ENCODE measurements at places on chromosomes 5 and 9.

GRCh38 chr5:78925129-78925876 is 59.8 kb downstream of the ARSB start:
- DNase-seq: no peak

- no peak for DNase-seq
Measured at GRCh38 chr9:97704345-97704677, 7.2 kb upstream of the XPA start.

DNA sequence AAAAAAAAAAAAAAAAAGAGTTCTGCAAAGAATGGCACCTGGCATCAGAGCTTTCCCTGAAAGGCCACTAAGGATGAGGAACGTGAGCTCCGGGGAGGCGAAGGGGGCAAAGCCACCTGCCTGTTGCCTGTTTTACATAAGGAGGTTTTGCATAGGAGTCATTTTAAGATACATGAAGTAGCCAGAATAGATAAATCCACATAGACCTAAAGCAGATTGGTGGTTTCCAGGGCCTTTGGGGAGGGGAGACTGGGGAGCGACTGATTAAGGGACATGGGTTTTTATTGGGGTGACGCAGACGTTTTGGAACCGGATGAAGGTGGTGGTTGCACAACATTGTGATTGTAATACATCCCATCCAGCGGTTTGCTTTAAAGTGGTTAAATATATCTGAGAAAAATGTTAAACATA is 7.1 kb downstream of the NEK6 start:
- DNase-seq: no peak

GRCh38 chr5:53211799-53212198 is 102.2 kb upstream of the MOCS2 start:
- DNase-seq: no peak

GRCh38 chr5:95836544-95836943 is 14.0 kb upstream of the GLRX start:
- no peak for DNase-seq

DNA sequence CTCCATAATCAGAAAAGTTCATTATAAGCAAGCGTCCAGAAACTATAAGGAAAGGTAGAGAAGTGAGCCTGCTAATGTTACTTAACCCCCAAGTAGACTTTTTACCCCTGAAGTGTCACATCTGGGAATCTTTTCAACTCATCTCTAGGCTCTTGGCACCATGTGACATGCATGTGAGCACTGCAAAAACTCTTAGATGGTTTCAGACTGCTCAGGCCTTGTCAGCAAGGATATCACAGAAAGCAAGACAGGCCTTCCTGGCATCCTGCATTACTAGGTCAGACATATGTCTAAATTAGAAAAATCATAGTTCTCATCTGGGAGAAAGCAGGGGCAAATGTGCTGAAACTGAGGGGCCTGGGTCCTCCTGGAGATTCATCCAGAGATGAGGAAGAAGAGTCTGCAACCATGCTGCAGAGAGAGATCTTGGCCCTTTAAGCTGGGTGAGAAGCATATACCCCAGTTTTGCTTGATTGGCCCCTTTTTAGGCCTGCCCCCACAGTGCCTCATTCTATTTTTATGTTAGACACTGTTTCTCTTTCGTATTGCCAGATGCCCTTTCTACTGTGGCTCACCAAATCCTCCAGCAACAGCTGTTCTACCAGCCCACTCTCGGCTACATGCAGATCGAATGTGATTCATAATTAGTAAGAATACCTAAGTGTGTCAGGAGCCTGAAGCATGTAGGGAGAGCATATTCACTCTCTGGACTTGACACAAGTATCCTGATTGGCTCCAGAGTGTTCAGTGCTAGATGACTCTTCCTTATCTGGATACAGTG is 19.0 kb downstream of the TMEM8B start:
- no peak for DNase-seq

GRCh38 chr5:125928663-125929062 is 494.5 kb upstream of the GRAMD2B start:
- DNase-seq: no peak

DNA sequence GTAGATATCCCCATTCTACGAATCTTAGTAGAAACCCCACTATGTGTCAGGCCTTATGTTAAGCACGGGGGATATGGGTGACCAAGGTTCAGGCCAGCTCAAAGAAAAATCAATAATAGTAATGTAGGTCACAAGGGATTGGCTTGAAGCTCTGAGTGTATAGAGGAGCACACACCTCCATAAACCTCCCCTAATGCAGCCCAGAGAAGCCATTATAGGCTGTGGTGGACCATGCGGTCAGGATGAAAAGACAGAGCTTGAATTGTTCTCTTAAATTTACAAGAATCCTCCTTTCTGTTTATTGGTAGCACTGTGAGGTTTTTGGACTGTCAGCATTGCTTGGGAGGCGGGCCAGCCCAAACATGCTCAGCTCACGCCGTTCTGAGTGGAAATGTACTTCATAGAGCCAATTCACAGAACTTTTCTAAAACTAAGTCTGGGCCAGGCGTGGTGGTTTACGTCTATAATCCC is 9.1 kb downstream of the PDE6A start:
- no peak for DNase-seq

- DNase-seq: no peak
Measured at GRCh38 chr9:92980085-92980745, 32.9 kb downstream of the FGD3 start.

- peak; percentile 60 for DNase-seq
Measured at GRCh38 chr5:36728697-36729543, 122.5 kb downstream of the SLC1A3 start.

DNA sequence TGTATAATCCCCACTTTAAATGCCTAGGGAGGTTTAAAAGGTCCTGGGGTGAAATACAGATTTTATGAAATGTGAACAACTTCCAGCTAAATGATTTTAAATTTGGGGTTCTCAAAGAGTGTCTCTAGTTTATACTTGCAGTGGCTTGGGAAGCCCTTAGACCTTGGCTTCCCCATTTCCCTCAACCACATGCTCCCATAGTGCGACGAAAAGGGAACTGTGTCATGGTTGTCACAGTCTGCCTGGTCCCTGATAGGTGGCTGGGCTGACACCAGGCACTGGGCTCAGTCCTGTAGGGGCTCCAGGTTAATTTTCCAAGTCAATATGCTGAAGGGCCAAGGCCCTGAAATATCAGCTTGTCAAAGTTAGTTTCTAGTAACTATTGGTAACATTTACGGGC is 10.4 kb upstream of the CXCL14 start:
- no peak for DNase-seq

GRCh38 chr5:145464171-145464570 is 371.0 kb downstream of the PRELID2 start:
- DNase-seq: no peak

DNA sequence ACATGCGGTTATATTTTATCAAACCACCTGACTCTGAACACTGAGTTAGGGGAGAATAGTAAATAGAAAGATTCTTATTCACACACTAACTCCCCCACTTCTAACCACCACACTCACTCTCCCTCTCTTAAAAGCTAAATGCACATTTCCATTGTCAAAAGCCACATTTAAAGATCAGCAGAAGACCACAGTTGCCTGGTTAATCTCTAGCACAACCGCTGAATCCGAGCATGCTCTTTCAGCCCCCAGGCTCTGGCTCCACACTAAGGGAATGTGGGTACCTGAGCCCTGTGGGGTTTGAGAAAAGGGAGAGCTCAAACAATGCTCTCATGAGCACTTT is 35.7 kb downstream of the PFDN1 start:
- DNase-seq: no peak

- no peak for DNase-seq
Measured at GRCh38 chr5:73641811-73642210, 15.8 kb downstream of the ARHGEF28 start.

- DNase-seq: no peak
Measured at GRCh38 chr9:137088121-137088520, 1.3 kb downstream of the MAN1B1 start.

DNA sequence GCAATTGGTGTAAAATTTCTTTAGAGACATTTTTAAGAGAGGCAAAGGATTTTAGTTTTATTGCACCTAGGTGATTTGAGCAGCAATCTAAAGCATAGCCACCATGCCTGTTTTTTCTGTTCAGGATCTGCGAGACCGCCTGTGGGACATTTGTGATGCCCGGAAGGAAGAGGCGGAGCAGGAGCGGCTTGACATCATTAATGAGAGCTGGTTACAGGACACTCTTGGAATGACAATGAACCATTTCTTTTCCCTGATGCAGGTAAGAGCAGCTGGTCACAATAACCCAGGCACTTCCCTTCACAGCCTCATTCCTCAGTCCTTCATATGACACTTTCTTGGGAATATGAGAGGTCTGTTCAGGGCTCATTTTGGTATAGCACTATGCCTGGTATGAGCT is 103.2 kb upstream of the IL7R start:
- no peak for DNase-seq

GRCh38 chr5:15835514-15835913 is 335.5 kb downstream of the FBXL7 start:
- DNase-seq: no peak

DNA sequence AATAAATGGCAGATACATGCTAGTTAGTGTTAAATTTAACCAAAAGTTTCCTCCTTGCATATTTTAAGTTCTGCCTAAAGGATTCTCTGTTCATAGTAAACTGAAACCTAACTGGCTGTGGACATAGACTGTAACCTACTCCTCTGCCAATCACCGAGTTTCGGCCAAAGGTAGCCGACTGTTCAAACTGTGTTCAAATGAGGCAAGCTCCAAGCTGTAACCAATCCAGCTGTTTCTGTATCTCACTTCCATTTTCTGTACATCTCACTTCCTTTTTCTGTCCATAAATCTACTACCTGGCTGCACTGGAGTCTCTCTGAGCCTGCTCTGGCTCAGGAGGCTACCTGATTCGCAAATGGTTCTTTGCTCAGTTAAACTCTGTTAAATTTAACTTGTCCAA is 44.1 kb downstream of the KCNV2 start:
- no peak for DNase-seq

- DNase-seq: no peak
Measured at GRCh38 chr9:135487281-135488012, 7.9 kb downstream of the PPP1R26 start.

- no peak for DNase-seq
Measured at GRCh38 chr9:134913713-134914500, 3.8 kb downstream of the FCN1 start.

DNA sequence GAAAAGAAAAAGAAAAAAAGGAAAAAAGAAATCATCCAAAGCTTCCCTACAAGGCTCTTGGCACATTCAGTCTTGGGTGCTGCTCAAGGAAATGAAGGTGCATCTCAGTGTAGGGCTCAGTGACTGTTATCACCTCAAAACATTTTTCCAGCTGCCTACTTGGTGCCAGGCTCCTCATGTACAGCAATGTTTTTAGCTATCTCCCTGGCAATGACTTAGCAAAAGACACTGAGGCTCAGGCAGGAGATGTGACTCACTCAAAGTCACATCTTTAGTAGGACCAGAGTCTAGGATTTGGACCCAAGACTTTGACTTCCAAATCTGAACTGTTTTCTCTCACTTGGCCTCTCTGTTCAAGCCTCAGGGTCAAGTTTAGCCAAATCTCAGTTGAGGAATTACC is 264.2 kb downstream of the CRB2 start:
- no peak for DNase-seq

GRCh38 chr9:138096519-138096845 is 218.9 kb downstream of the CACNA1B start:
- no peak for DNase-seq

GRCh38 chr9:97651646-97652045 is 18.0 kb downstream of the NCBP1 start:
- no peak for DNase-seq

- no peak for DNase-seq
Measured at GRCh38 chr9:95302479-95302878, 15.0 kb downstream of the FANCC start.

- no peak for DNase-seq
Measured at GRCh38 chr9:83526901-83527300, 11.3 kb downstream of the FRMD3 start.

DNA sequence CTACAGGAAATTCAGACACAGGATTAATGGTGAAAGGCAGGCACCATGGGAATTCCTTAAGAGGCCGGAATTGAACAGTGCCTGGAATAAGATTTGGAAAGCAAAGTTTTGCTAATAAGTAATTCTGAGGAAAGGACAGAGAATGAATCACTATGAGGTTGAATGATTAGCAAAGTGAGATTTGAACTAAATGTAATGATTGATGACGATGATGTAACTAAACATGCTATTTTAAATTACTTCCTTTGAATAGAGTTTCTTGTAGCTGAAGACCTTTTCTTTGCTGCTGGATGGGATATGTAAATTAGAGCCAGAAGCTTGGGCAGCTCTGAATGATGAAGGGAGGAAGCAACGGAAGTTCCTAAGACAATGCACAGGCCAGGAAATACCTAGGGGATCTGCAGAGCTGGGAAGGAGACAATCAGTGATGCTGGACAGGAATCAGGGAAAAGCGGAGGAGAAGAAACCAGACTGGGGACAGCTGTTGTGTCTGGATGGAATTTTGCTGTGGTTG is 482.0 kb downstream of the PSAT1 start:
- no peak for DNase-seq

GRCh38 chr5:160787240-160787639 is 64.8 kb downstream of the ATP10B start:
- DNase-seq: no peak

- no peak for DNase-seq
Measured at GRCh38 chr5:179873588-179874110, 15.0 kb upstream of the MRNIP start.

DNA sequence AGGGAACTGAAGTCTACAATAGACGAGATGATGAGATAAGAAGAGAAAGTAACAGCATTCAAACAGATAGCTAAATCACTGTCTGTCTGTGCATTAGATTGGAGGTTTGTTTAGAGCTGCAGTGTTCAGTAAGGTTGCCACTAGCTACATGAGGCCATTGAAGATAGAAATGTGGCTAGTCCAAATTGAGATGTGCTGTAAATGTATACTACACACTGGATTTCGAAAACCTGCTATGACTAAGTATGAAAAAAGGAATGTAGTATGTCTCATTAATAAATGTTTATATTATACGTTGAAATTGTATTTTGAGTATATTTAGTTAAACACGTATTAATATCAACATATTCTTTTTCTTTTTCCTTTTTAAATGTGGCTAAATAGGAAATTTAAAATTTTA is 142.1 kb downstream of the XRCC4 start:
- DNase-seq: no peak
